ENCODE measurements at places on chromosomes 6 and 20.

DNA sequence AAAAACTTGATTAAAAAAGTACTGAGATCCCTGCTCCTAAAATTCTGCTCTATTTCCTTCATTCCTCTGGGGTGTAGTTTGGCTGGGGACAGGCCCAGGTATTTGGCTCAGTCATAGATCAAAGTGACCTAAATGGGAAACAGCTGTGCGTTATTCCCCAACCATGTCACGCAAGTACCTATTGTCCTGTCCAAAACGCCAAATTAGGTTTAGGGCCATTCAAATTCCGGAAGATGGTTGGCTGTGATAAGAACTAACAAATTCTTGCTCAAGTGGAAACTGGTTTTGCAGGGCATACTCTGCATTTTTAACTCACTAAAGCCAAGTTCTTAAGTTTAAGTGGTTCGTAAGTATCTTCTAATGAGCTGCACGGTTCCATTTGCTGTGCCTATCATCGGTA, 147.6 kb upstream of the TMEM170B start:
- H3K27me3 ChIP-seq, result no peaks in the 10 kb centered on the region
- no peaks in the 10 kb centered on the region for H3K4me1 ChIP-seq
- H3K36me3 ChIP-seq, result no peaks in the 10 kb centered on the region

DNA sequence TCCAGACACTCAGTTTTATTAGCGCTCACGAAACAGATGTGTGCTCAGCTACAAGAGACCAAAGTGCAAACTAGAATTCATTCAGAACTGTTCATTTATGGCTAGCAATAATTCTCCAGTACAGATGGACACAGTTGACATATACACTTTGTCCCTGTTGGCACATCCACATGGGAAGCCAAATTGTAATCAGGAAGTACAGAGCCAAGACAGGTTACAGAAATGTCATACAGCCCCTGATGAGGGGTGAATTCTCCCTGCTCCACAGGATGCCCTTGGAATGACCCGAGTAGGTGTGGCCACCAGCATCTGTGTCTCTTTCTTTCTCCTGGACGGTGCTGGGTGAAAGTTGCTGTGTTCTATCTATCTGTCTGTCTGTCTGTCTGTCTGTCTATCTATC, 7.6 kb downstream of the DHX35 start:
- H3K36me3 ChIP-seq, result peaks cover 5% of the 10 kb centered on the region
- H3K4me1 ChIP-seq, result no peaks in the 10 kb centered on the region
- H3K27me3 ChIP-seq, result no peaks in the 10 kb centered on the region
- no peak overlapping the region for H3K27ac ChIP-seq

GRCh38 chr6:134343066-134343465, 25.2 kb upstream of the SGK1 start:
- no peaks in the 10 kb centered on the region for H3K4me1 ChIP-seq
- no peaks in the 10 kb centered on the region for H3K27me3 ChIP-seq
- H3K27ac ChIP-seq, result no peak overlapping the region
- H3K36me3 ChIP-seq, result no peaks in the 10 kb centered on the region
- no peak overlapping the region for H3K4me3 ChIP-seq

DNA sequence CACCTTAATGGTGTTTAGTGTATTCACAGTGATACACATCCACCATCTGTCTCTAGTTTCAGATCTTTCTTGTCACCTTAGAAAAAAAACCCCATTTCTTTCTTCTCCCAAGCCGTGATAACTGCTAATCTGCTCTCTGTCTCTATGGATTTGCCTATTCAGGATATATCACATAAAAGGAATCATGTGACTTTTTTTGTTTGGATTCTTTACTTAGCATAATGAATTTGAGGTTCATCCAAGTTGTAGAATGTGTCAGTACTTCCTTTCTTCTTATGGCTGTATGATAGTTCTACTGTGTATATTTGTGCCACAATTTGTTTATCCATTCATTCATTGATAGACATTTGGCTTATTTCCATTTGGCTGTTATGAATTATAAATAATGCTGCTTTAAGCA, 57.1 kb downstream of the ITCH start:
- H3K36me3 ChIP-seq, result peaks cover 24% of the 10 kb centered on the region
- H3K27ac ChIP-seq, result no peak overlapping the region
- DNase-seq, result no peak
- no peak overlapping the region for H3K4me3 ChIP-seq

Data from CD8-positive, alpha-beta memory T cell (primary cell).